Activated CD8-positive, alpha-beta memory T cell treated with anti-CD3 and anti-CD28 coated beads, Interleukin-2, amount 10 ng/mL, durations not matched to agents 7 days and 5 days (primary cell): ENCODE measurements at places on chromosomes 16 and 17.

DNA sequence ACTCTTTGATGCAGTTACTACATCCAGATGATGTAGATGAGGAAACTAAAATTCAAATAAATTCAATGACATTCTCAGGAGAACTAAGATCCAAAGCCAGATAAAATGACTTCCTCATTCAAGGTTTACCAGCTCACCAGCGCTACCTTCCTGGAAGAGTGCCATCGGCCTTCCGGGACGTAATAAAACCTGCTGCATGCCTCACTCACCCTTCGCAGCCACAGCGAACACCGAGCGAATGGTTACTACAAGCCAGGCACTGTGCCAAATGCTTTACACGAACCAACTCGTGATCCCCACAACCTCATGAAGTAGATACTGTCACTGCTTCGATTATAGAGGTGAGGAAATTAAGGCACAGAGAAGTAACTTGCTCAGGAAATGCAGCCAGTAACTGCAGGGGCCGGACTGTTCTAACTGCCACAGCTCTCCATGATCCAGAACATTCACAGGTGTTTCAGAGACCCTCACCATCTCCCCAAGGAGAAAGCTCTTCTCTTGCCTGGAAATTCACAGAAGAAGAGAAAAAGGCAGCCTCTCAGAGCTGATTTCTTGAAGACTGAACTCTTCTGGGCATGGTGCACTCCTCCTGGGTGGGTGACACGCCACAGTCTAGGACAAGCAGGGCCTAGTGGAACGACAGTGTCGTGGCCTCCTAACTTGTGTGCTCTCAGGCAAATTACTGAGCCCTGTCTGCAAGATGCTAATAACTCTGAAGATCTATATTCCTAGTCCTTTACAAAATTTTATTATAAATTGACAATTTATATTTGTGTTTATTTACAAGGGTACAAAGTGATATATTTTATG is 46.8 kb downstream of the HIC1 start:
- peaks cover 34% of the 10 kb centered on the region for H3K4me1 ChIP-seq
- H3K27ac ChIP-seq = peak overlapping the region; percentile 45
- H3K36me3 ChIP-seq = peaks cover 9% of the 10 kb centered on the region

DNA sequence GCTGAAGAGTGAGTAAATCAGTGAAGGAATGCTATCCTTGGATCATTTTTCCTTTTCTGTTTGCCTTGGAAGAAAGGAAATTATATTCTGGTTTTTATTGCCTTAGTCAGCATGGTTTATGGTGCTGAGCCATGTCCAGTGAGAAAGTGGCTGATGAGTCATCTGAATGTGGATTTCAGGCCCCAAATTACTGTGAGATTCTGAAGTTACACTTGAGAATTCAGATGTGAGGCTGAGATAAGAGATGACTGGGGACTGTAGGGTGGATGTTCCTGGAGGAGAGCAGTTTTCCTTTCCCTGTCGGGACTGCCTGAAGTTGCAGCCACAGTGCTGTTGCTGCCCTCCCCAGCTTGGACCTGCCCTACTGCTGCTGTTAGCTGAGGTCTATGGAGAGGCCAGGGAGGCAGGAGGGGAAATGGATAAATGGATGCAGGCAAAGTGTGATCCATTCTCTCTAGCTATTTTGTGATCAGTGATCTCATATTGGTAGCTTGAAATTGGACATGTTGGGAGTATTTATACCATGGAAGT is 4.2 kb upstream of the MAP3K14 start:
- H3K27ac ChIP-seq = peak overlapping the region; percentile 51
- H3K4me1 ChIP-seq = peaks cover 44% of the 10 kb centered on the region
- H3K4me3 ChIP-seq = no peak overlapping the region
- no peak for DNase-seq
- H3K27me3 ChIP-seq = no peaks in the 10 kb centered on the region
- peaks cover 2% of the 10 kb centered on the region for H3K36me3 ChIP-seq

DNA sequence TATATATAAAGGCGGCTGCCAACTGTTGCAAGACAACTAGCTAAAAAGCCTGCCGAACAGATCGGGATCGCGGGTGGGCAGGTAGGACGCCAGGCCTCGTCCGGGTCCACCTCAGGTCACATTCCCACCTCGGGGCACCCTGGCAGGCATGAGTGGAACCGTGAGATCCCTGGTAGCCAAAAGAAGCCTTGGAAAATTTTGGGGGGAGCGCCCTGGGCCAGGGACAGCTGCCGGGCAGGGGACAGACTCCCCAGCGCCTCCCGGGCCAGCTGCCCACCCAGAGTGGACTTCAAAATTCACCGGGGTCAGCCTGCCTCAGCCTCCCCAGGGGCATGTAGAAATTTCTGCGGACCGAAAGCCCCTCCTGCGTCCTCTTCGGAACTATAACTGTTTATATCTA is 760.9 kb downstream of the KCNJ18 start:
- no peaks in the 10 kb centered on the region for H3K36me3 ChIP-seq
- no peak for DNase-seq
- no peak overlapping the region for H3K27ac ChIP-seq
- no peaks in the 10 kb centered on the region for H3K27me3 ChIP-seq

- H3K4me3 ChIP-seq = no peak overlapping the region
- DNase-seq = no peak
- H3K4me1 ChIP-seq = no peaks in the 10 kb centered on the region
- no peak overlapping the region for H3K27ac ChIP-seq
- no peaks in the 10 kb centered on the region for H3K36me3 ChIP-seq
These were observed 6.6 kb downstream of the TMEM114 start for GRCh38 chr16:8583732-8584131.

DNA sequence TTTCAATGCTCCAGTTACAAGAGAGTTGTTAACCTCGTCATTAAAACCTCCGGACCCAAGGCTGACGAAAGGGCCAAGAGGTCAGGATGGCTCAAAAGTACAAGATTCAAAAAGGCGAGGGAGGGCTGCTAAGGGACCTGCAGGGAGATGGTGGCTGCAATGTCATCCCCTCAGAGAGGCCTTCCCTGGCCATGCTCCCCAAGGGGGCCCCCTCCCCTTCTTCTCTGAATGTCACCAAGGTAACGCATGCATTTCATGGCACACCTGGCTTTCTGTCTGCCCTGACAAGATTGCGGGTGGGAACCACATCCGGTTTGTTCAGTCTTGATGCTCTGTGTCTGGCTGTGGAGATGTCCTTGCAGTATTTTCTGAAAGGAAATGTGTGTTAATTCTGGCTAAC is 89.9 kb downstream of the C16orf78 start:
- no peaks in the 10 kb centered on the region for H3K36me3 ChIP-seq
- H3K4me3 ChIP-seq = peak overlapping the region; percentile 21
- H3K27ac ChIP-seq = peak overlapping the region; percentile 69
- peaks cover 9% of the 10 kb centered on the region for H3K27me3 ChIP-seq
- peak; percentile 90 for DNase-seq

DNA sequence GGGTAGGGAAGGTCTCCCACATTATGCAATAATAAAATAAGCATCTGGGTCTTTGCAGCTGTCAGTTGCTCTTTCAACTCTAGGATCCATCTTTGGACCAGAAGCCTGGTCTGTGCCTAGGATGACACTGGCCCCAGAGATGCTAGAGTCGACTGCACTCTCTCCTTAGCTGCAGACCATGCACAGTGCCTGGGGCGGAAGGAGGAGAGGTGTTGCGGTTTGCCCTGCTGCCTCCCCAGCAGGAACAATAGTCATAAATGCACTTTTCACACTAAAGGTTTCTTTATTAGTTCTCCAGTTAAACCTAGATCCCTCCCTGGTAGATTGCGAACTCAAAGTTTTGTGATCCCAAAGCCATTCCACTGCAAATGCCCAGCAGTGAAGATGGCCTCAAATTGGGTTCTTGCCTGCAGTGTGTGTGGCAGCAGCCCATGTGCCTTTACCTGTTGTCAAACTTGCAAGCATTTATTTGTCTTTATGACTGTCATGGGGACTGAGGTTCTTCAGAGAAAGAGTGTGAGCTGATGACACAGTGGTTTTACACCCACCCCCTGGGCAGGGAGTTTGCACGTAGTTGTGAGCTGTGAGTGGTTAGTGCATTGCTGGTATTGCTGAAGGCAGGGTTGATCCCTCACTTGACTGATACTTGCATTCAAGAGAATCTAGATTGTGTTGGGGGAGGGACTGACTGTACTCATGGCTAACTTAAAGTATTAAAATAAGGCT is 10.3 kb downstream of the ATXN1L start:
- H3K27ac ChIP-seq = peak overlapping the region; percentile 86
- H3K36me3 ChIP-seq = peaks cover 35% of the 10 kb centered on the region
- H3K4me1 ChIP-seq = peaks cover 67% of the 10 kb centered on the region
- peak; percentile 80 for DNase-seq
- no peaks in the 10 kb centered on the region for H3K27me3 ChIP-seq

DNA sequence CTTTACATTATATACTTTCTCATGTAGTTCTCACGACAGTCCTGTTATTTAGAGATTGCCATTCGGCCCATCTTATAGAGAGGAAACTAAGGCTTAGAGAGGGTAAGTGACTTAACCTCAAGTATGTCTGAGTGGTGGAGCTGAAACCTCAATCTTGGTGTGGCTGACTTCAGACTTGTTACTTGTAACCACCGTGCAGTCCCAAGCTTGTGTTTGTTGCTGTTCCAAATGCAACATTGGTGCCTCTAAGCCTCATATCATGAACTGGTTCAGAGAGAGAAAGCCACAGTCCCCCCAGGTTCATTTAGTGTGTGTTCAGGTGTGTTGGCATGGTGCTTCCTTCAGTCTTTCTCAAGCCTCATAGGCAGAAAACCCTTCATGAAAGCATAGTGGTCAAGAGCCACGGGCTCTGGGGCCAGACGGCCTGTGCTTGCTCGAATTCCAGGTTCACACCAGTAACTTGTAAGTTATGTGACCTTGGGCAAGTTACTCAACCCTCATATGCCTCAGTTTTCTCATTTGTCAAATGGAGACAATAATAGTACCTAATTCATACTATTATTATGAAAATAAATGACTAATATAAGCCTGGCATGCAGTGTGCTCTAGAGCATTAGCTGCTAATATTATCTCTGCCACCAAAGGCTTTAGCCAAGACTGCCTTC is 39.9 kb downstream of the CDH1 start:
- H3K4me1 ChIP-seq = peaks cover 10% of the 10 kb centered on the region
- peak; percentile 86 for DNase-seq

DNA sequence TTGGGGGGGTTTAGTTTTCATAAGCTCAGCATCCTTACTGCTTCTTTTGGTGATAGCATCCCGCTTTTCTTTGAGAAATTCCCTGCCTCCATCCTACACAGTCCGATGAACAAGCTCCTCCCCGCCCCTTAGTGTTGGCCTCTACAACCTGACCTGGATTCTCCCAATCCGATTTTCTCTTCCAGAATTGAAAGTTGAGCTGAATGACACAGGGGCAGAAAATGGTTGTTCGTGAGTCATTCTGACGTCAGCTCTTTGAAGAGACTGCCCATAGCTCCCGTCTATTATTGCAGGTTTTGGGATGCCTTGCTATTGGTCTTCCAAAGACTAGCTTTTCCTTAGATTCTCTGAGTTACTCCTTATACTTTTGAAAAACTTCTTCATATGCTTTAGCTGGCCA is 279.7 kb downstream of the SLC39A11 start:
- peaks cover 14% of the 10 kb centered on the region for H3K36me3 ChIP-seq
- H3K4me3 ChIP-seq = no peak overlapping the region
- no peak overlapping the region for H3K27ac ChIP-seq
- no peak for DNase-seq
- no peaks in the 10 kb centered on the region for H3K27me3 ChIP-seq
- no peaks in the 10 kb centered on the region for H3K4me1 ChIP-seq

- no peak overlapping the region for H3K4me3 ChIP-seq
- peaks cover 84% of the 10 kb centered on the region for H3K4me1 ChIP-seq
- DNase-seq = peak; percentile 71
- H3K27me3 ChIP-seq = no peaks in the 10 kb centered on the region
- H3K27ac ChIP-seq = peak overlapping the region; percentile 74
- H3K36me3 ChIP-seq = peaks cover 27% of the 10 kb centered on the region
These were observed 268.8 kb downstream of the SEC14L1 start for GRCh38 chr17:77409282-77410161.

GRCh38 chr17:80428796-80429195 is 13.8 kb downstream of the ENDOV start:
- no peaks in the 10 kb centered on the region for H3K36me3 ChIP-seq
- H3K27me3 ChIP-seq = no peaks in the 10 kb centered on the region
- no peak overlapping the region for H3K27ac ChIP-seq
- H3K4me3 ChIP-seq = no peak overlapping the region

GRCh38 chr17:36755586-36755985 is 154.2 kb downstream of the MRM1 start:
- H3K4me3 ChIP-seq = no peak overlapping the region
- no peaks in the 10 kb centered on the region for H3K4me1 ChIP-seq
- peak; percentile 62 for DNase-seq
- H3K36me3 ChIP-seq = no peaks in the 10 kb centered on the region
- H3K27ac ChIP-seq = no peak overlapping the region
- peaks cover 3% of the 10 kb centered on the region for H3K27me3 ChIP-seq

DNA sequence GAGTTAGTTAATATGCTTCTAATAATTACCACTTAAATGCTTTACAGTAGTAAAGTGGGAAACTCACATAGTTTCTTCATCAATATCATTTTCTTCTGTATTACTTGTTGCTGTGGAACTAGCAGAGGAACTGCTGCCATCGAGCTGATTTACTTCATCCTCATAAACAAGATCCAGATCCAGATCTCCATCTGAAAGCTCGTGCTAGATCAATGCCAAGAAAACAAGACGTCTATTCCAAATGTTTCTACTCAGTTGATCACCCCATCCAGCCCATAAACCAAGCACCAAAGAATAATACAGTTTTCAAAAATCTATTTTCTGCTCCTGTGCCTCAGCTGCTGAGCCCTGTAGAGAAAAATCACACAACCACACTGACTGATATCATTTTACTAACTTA is 59.1 kb downstream of the TRIM37 start:
- no peaks in the 10 kb centered on the region for H3K4me1 ChIP-seq
- DNase-seq = no peak
- no peak overlapping the region for H3K27ac ChIP-seq
- H3K36me3 ChIP-seq = peaks cover 38% of the 10 kb centered on the region

GRCh38 chr16:25988084-25988483 is 296.3 kb downstream of the HS3ST4 start:
- H3K4me1 ChIP-seq = no peaks in the 10 kb centered on the region
- H3K4me3 ChIP-seq = no peak overlapping the region
- H3K27ac ChIP-seq = no peak overlapping the region

DNA sequence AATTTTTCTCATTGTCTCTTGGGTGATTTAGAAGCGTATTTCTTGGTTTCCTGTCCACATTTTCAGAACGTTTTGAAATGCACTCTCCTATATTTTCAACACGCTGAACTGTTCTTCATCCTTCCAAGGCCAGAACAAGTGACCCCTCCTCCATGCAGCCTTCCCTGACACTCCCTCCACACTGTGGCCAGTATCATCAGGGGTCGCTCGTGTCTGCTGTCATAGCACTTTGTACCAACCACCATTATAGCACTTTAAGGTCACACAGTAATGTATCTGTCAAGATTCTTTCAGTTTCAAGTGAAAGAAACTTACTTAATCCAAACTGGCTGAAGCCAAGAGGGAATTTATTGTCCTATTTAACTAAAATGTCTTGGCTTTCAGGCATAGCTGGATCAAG is 17.5 kb upstream of the IL21R start:
- peaks cover 26% of the 10 kb centered on the region for H3K4me1 ChIP-seq
- peaks cover 25% of the 10 kb centered on the region for H3K36me3 ChIP-seq
- no peaks in the 10 kb centered on the region for H3K27me3 ChIP-seq

DNA sequence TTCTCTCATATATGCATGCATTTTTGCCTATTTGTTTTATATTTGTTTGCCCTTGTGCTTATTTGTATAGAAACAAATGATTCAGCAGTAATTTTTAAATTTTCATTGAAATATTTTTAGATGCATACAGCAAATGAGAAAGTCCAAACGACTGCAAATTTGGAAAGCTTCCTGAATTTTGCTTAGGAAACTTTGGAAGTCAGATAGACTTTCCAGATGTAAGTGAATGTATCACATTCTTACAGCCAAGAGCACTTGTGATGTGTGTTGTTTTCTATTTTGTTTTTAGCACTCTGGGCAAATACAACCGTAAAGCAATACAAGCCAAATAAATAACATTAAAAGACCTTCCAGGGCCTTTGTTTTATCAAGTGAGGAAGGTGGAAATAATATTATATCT is 680.8 kb upstream of the CDH8 start:
- no peaks in the 10 kb centered on the region for H3K36me3 ChIP-seq
- no peaks in the 10 kb centered on the region for H3K4me1 ChIP-seq
- H3K27me3 ChIP-seq = no peaks in the 10 kb centered on the region
- DNase-seq = no peak
